ENCODE measurements at places on chromosomes 4 and X.
A peak's percentile ranks its signal among the peaks of the same experiment; 100 is the strongest.

GRCh38 chr4:177308847-177309521 is 690 bp upstream of the NEIL3 start:
- DNase-seq: no peak

- no peak for DNase-seq
Measured at GRCh38 chr4:137343221-137343620, 189.1 kb downstream of the PCDH18 start.

- peak; percentile 12 for DNase-seq
Measured at GRCh38 chr4:52098618-52099017, 47.5 kb downstream of the SPATA18 start.

GRCh38 chrX:11381464-11381863 is 88.3 kb downstream of the AMELX start:
- peak; percentile 2 for DNase-seq

DNA sequence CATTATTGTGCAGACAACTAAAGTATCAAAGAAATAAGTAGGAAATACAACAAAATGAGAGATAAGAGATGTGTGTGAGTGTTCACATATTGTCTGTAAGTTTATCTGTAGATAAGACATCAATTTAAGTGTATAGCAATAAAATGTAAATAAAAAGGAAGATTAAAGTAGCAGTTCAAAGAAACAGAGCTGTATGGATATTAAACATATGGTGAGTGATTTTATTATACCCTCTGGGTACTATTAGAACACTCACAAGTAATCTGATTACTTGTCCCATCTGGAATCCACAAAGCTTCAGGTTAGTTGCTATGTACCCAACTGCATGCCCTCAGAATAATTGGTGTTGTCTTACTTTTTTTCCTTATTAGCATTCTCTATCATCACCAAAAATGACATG is 747.9 kb upstream of the ADGRL3 start:
- DNase-seq: no peak

DNA sequence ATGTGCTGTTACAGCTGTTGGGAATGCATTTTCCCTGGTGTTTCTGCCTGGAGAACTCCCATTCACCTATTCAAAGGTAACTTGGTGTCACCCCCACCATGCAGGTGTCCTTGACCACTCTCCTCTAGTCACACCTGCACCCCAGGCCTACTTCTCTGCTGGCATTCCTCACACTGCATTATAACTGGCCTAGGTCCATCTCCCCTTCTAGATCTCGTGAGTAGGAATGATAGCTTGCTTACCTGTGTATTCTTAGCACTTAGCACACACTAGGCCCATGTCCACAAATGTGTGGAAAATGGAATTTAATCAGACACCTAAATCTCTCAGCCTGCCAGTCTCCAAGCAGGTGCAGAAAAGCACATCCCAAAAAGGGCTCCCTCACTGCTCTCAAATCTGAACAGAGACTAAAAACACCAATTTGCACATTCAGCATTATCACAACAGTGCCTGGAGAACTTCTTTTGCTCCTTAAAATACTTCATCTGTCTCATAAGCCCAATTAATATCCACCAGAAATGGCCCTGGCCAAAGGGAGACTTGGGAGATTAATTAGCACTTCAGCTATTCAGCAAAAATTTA is 18.3 kb downstream of the SCD5 start:
- DNase-seq: no peak

DNA sequence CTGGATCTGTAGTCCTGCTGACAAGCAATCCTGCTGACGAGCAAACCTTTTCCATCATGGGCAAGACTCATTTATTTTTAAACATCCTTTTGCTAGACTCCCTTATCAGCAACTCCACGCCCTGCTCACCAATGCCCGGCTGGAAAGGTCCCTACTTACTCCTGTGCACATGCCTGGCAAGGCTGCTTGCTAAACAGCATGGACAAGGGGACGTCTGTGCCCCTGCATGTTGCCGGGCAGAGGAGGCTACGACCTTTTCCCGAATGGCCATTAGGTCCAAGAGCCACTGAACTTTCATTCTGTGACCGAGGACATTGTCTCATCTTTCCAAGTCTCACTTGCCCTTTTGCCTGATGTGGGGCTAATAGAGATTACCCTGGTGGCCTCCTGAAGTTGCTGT is 98.6 kb downstream of the MGST2 start:
- no peak for DNase-seq

- no peak for DNase-seq
Measured at GRCh38 chr4:108484187-108484586, 136.2 kb upstream of the RPL34 start.

DNA sequence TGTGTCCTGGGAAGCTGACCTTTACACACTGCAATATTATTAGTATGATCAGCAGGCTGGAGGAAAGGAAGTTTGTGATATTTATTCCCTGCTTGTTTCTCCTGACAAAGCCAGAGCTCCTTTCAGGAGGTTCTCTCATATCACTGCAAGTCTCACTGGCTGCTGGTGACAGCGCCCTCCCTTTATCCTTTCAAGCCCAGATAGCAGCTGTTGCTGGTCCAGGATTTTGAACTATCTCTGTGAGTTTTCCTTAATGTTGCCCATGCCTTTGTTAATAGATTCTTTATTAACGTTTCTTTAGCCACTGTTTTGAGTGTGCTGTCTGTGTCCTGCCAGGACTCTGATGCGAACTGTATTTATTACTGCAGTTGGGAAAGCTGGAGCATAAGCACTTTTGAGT is 518.7 kb downstream of the C4orf33 start:
- DNase-seq: no peak

DNA sequence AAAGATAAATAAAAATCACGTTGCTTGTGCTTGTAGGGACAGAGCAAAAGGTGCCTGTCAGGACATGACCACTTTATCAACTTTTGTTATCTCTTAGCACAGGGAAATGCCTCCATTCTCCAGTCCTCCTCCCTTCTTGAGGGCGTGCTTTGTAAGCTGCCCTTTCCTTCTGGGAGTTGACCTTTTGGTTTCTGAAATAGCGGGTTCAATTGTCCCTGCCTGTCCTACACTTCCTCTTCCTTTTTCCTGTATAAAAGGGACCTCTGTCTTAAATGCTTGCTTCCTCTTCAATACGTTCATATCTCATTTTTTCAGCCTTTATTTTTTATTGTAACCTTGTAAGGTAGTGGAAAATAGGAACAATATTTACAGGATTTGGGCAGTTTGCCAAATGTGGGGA is 153.5 kb downstream of the SH3BGRL start:
- no peak for DNase-seq

DNA sequence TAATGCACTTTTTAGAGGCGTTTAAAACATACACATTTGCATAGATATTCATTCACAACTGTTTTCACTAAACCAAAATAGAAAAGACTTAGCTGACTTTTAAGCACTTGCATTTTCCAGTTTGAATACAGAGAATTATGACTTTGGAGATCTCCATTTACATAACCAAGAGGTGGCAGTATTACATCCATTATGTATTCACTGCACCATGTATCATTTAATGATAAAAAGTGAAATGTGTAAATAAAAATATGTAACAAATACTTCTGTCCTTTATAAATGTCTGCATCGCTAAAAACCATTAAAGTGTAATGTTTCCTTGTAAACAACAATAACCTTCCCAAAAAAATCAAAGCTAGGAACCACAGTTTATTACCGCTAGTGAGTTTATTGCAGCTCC is 413.2 kb downstream of the FGF13 start:
- no peak for DNase-seq

DNA sequence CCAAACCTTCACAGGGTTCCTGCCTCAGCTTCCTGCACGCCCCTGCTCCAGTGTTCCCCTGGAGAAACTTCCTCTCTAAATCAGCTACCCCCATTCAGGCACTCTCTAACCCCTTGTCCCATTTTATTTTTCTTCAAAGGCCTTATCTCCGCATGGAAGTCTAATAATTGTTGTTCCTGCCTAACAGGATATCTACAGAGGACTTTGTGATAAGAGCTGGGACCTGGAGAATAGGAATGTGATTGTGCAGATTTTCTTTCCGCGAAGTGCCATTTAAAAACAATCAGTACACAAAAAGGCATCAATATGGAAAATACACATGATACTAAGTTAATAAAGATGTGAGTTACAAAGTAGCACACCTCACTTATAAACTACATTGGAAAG is 32.6 kb downstream of the LDB2 start:
- no peak for DNase-seq

GRCh38 chr4:36343501-36344175 is 62.2 kb downstream of the DTHD1 start:
- no peak for DNase-seq

DNA sequence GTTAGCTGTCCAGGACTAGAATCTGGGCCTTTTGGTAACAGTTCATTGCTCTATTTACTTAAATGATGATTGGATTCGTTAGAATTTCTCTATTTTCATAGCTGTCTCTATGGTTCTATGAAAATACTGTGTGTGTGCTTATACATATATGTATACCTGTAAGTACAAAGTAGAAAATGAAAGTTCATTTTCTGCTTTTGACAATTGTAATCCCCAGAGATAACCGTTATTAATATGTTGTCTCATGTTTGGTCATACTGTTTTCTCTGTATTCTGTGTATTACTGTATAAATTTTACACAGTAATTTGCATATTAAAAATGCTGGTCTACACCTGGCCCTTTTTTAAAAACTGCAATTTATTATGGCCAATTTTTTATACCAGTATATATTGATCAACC is 55.4 kb downstream of the CLCN3 start:
- no peak for DNase-seq
